ENCODE measurements at places on chromosomes 2 and 18.

DNA sequence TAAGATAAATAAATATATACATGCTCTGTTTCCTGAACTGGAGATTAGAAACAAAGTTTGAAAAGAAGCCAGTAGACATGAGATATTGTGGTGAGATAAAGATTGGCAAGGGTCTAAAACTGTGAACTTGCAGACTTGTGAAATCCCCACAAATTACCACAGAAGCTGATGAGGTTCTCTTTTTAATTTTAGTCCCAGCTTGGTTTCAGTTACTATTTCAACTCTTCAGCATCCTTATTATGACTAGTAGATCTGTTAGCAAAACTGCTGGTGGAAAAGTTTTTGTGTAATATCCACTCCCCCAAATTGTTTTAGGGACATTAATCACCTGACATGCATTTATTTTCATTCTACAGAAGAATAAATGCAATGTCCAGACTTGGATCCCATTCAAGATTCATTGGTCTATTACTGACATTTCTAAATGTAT lies 20.8 kb downstream of the RASGRP3 start:
- DNase-seq, result no peak

DNA sequence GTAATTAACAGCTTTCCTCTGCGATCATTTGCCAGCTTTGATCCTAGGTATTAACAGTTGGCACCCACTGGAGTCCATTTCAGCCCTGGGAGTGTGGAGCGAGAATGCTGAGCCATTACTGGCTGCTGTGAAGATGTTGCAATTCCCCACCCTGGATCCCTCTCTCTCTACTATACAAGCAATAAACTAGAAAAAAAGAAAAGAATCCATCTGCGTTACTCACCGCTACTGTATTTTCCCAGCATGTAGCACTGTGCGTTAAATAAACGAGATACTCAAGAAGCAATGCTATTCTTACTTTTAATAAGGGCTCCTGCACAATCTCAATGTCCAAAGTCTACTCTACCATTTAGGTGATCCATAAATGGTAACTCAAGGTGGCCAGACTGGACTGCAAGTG lies 8.5 kb downstream of the RTTN start:
- no peak for DNase-seq

- DNase-seq, result no peak
Observed at GRCh38 chr2:104597942-104598341, 256.0 kb upstream of the POU3F3 start.

GRCh38 chr18:73509460-73509859 lies 638.2 kb downstream of the FBXO15 start:
- DNase-seq, result no peak

GRCh38 chr2:103179798-103180197 lies 418.0 kb downstream of the TMEM182 start:
- DNase-seq, result no peak

DNA sequence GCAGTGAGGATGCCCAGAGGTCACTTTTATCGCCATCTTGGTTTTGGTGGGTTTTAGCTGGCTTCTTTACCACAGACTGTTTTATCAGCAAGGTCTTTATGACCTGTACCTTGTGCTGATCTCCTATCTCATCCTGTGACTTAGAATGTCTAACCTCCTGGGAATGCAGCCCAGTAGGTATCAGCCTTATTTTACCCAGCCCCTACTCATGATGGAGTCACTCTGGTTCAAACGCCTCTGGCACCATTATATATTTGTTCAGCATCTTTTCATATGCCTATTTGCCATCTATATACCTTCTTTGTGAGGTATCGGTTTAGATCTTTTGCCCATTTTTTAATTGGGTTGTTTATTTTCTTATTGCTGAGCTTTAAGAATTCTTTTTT lies 7.2 kb upstream of the CCNT2 start:
- DNase-seq, result no peak

DNA sequence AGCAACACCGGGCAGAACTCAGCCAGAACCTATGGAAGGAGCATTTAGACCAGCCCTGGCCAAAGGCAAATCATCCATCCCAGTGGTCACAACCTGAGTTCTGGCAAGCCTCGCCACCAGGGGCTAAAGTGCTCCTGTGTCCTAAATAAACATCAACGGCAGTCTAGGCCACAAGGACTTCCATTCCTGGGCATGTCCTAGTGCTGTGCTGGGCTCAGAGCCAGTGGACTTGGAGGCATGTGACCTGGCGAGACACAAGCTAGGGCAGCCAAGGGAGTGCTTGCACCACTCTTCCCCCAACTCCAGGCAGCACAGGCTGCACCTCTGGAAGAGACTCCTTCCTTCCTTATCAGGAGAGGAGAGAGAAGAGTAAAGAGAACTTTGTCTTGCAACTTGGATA lies 69.0 kb downstream of the ST6GAL2 start:
- no peak for DNase-seq
